ENCODE measurements at places on chromosomes 11 and 22.
A peak's percentile ranks its signal among the peaks of the same experiment; 100 is the strongest.

DNA sequence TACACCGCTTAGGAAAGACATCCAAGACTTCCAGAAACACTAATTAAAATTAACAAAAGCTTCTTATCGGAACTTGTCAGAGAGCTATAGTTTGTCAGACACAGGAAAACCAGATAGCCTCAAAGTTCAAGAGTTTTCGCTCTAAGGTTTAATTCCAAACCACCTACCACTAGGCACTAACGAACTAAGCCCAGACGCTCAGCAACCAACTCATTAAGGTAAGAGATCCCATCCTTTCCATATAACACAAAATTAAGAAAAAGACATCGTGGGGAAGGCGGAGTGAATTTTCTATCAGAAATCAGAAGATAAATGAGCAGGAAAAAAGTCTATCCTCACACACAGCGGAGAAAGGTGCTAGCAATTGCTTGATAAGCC is 382 bp downstream of the IMMP1L start:
- no peak for DNase-seq

DNA sequence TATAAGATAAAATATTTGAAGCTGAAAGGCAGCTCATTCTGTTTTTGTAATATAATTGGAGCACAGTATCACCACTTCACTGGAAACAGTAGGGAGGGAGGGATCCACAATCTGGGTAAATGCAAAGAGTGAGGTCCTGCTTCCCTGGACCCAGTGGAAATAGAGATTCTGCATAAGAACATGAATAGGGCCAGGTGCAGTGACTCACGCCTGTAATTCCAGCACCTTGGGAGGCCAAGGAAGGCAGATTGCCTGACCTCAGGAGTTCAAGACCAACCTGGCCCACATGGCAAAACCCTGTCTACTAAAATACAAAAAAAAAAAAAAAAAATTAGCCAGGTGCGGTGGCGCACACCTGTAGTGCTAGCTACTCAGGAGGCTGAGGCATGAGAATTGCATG is 143.7 kb downstream of the DBX1 start:
- no peak for DNase-seq

DNA sequence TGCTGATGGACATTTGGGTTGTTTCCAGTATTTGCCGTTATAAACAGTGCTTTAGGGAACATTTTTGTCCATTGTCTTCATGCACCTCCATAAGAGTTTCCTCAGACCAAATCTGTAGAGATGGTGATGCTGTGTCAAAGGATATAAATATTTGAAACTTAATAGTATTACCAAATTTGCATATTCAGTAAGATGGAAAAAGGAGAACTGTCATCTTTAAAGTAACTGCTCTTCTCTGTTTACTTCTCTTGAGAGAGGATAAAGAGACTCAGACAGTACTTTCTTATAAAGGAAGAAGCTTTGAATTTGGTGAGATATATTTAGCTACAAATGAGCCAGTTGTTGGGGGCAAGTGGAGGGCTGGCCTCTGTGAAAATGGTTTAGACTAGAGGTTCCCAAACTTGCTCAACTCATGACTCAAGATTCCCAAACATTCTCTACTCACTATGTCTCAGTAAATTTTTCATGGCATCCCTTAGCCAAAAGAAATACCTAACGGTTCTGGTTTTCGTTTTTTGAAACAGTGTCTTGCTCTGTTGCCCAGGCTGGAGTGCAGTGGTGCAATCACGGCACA is 26.2 kb downstream of the SHISA8 start:
- DNase-seq, result no peak

- no peak for DNase-seq
These were observed 44.5 kb downstream of the ZNF280B start for GRCh38 chr22:22463855-22464540.

- DNase-seq, result no peak
These were observed 368.3 kb downstream of the SOX6 start for GRCh38 chr11:15988016-15988550.

- DNase-seq, result no peak
These were observed 9.7 kb downstream of the MMP3 start for GRCh38 chr11:102833731-102834130.

DNA sequence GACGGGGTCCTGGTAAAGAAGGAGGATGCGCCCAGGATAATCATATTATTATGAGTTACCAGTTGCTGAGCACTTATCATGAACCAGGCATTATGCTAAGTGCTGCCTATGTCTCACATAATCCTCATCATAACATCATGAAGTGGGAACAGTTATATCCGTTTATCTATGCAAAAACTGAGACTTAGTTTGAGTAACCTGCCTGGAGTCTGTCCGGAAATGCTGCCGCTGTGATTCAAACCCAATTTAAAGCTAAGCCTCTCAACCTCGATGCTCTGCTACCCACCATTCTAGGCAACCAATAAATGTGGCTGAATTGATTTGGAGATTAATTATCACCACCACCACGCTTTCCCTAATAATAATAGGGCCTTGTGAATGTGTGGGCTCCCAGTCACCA is 111.5 kb upstream of the CLMP start:
- no peak for DNase-seq

GRCh38 chr11:117546431-117547194 is 219.0 kb downstream of the CEP164 start:
- DNase-seq, result no peak

GRCh38 chr22:22839570-22840314 is 47.9 kb upstream of the IGLL5 start:
- no peak for DNase-seq

- DNase-seq, result peak; percentile 45
These were observed 29.7 kb upstream of the DDX6 start for GRCh38 chr11:118820412-118821357.

DNA sequence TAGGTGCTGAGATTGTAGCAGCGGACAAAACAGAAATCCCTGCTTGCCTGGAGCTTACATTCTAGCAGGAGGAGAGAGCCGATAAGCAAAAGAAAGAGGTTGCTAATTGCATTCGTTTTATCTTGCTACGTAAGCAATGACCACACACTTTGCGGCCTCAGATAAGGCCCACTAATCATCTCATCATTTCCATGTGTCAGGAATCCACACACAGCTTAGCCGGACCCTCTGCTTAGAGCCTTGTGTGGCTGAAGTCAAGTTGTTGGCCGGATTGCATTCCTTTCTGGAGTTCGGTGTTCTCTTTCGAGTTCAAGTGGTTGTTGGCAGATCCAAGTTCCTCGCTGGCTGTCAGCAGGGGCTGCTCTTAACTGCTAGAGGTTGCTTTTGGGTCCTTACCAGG is 101.6 kb downstream of the CHST1 start:
- no peak for DNase-seq

DNA sequence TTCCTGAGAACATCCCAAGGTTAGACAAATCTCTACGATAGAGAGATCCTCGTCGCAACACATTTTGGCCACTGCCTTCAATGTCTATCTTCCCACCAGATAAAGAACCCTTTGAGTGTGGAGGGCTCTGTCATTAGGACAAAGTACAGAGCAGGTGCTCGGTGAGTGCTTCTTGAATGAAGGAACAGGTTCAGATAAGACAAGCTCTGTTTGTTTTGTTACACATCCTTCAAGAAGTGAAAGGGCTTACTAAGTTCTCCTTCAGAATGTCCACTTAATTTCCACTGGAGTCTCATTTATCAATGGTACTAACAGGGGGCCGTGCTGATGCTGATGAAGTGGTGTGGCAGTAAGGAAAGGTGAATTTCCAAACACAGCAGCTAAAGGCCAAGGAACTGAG is 89.4 kb downstream of the SYN3 start:
- DNase-seq, result no peak

- no peak for DNase-seq
These were observed 25.5 kb downstream of the KCNJ5 start for GRCh38 chr11:128916681-128917080.

DNA sequence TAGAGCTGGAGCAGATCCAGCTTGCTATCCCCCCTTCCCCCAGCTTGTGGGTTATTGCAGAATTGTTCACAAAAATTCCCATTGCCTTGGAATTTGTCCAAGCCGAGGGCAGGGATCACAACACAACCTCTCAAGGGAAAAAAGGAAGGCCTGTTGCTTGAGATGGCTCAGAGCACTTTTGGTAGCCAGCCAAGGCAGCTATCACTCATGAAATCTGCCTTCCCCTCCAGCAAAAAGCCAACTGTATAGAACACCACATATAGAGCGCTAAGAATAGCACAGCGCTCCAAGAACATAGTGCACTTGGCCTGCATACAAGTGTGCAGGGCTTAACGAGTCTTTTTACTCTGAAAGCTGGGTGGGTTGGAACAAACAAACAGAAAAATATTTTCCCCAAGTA is 46.2 kb downstream of the FAM83F start:
- no peak for DNase-seq

DNA sequence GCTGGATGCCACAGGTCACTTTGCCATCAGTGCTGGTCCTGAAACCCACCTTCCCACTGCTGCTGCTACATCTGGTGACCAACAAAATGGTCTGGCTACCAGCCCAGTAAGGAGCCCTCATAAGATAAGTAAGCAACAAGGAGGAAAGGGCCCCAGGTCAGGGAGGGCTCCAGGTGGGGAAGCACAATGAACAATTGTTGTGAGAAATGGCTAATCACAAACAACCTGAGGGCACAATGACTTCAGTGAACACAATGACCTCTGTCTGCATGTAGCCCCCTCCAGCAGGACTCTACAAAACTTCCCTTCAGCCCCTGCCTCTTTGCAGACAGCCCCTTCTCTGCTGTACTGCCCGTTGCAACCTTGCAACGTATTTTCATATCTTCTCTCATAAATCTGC is 19.4 kb upstream of the FBLN1 start:
- no peak for DNase-seq

Measured in C1 segment of cervical spinal cord (tissue), 14 donors.